ENCODE measurements at places on chromosomes 7 and 10. TPM values are rescaled to one million over a fixed set of nuclear protein-coding genes. Genes with fewer than 3 reads are reported as not detected.

The FAM237B gene
- not detected for total RNA-seq

GRCh38 chr10:126637501-126637900 is 33.0 kb downstream of the C10orf90 start:
- no peak for DNase-seq

The SLC39A12 gene
- not detected for total RNA-seq

GRCh38 chr10:12393831-12394230 is 44.5 kb downstream of the CAMK1D start:
- no peak for DNase-seq

DNA sequence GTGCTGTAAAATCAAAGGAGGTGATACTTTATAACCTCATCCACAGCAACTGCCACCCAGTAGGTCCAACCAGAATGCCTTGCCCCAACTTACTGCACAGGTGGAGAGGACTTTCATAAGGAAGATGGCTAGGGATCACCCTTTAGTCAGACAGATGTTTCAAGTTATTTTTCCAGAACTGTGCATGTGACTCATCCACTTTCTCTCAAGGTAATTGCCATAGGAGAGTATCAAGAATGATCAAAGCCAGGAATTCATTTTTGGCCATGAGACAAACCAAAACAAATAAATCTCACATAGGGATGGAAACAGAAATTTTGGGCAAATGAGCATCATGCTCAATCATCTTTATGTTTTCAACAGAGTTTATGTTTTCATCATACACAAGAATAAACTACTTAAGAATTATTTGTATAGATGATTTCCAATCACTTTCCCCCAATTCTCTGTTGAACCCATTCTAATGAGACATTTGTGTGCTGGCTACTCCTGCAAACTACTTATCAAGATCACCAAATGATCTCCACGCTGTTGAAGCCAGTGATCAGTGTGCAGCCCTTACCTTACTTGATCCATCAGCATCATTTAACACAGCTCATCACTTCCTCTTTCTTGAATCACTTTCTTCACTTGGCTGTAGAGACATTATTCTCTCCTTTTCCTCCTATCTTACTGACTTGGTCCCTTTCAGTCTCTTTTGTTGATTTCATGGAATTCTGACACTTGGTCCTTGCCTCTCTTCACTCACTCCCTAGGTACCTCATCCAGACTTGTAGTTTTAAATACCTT is 74.0 kb downstream of the SLC16A9 start:
- DNase-seq = no peak

The ANKRD61 gene
- 0.77 TPM for total RNA-seq

The NUTM2B gene
- 0.06 TPM for total RNA-seq
